ENCODE measurements at places on chromosomes 2 and 18.

DNA sequence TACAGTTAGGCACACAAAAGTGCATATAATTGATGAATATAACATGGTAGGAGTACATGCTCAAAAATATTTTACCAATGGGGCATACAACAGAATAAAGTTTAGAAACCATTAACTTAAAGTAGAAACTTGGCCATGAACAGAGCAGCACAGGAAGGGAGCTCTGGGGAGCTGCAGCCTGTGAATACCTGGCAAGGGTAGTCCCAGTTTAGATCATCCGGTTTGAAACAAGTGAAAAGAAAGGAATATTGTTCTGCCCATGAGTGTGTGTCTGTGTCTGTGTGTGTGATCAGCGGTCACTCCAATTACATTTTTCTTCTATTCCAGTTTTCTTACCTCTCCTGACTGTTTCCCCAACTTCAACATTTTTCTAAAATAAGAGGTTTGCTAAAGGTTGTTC, 233.0 kb downstream of the ALK start:
- no peak for ATAC-seq

- no peak for ATAC-seq
Observed at GRCh38 chr2:233413046-233413445, 58.8 kb downstream of the DGKD start.

DNA sequence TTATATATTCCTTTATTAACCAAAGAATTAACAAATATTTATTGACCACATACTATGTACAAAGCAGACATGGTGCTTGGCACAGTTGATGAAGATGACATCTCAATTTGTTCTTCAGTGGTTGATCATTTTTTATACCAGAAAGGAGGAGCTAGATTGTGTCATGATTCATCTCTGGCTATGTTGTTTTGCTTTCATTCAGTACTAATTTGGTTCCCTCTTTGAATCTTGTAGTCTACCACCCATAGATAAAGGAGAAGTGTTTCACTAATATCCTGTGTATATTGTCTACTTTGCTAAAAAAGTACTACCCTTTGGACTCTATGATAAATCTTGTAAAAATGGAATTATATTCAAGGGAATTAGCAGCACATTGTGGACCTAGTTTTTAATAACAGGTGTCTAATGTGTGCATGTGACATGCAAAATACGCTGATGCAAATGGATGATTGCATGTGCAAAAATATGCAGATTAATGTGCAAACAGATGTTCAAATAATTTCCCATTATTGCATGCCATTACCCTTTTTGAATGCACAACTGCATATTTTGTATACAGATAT, 313.2 kb upstream of the ZEB2 start:
- ATAC-seq = no peak

GRCh38 chr2:128410035-128410757, 91.5 kb upstream of the HS6ST1 start:
- ATAC-seq = no peak

DNA sequence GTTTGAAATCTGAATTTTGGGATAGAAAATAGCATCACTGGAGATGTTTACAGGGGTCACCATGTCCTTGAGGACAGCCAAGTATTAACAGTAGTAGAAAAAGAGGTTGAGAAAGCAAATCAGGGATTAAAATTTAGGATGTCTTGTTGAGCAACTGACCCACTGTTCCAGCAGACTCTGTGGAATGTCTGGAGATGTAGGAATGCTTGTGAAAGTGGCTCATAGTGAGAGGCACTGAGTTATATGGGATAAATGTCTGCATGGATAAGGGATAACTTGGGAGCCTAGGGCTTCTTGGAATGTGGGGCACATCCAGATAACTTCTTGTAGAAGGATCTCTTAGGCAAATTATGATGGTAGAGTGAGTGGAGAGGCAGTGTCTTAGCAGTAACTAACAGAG, 495.0 kb downstream of the TMX3 start:
- no peak for ATAC-seq

GRCh38 chr18:8397034-8397433, 212.2 kb upstream of the RAB12 start:
- no peak for ATAC-seq

- ATAC-seq = peak; percentile 81
Observed at GRCh38 chr18:77108001-77108692, 24.4 kb downstream of the MBP start.

DNA sequence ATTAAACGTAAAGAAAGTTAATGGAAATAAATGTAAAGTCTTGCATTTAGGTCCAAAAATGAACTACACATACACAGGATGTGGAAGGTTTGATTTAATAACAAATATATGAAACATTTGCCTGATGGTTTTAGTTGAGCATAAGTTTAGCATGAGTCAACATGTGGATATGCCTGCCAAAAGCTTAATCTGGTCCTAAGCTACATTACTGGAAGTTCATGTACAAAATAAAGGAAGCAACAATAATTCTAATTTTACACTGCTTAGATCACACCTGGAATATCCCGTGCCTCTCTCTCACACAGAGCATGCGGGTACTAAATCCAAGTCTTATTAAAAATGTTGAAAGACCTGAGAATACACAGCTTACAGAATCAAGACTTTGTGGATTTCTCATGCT, 276.5 kb upstream of the NRP2 start:
- ATAC-seq = no peak

DNA sequence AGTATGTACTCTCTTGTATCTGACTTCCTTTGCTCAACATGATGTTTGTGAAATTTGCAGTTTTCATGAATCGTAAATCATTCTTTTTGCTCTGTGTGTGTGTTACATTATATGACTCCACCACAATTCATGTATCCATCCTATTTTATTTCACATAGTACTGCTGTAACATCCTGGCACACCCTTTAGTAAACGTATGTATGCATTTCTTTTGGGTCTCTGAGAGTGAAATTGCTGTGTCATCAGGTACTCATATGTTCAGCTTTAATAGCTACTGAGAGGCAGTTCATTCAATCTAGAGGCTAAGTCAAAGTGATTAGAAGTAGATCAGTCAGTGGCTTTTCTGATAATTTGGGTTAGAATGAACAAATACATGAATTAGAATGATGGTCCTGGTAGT, 118.8 kb downstream of the ESCO1 start:
- no peak for ATAC-seq

GRCh38 chr2:239763433-239764097, 261.6 kb downstream of the NDUFA10 start:
- no peak for ATAC-seq

DNA sequence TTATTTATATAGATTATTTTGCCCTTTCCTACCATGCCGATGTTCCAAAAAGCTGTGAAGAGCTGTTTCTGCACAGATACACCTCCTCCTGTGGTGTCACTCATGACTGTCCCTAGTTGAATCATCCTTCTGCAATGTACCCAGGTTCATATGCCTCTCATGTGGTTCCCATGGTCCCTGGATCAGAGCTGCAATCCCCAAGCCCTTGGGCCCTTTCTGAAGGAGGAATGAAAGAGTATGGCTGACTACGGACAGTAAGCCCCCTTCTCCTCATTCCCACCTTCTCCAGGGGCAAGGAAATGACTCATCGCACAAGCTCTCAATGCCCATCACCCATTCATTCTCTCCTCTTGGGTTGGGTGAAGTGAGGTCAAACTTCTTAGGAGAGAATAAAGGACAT, 63.9 kb upstream of the ACVR1 start:
- no peak for ATAC-seq

DNA sequence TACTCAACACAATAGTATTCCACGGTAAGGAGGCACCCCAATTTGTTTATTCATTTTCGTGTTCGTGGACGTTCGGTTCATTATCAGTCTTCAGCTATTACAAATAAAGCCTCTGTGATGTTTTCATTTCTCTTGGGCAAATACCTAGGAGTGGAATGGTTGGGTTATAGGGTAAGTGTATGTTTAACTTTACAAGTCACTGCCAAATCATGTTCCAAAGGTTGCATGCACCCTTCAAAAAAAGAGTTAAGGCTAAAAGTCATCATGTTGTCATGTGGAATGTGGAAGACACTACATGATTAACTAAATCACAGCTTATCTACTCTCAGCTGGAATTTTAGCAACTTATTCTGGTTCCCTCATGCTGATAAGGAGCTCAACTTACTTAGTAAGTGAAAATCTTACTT, 15.8 kb downstream of the INO80C start:
- ATAC-seq = no peak

GRCh38 chr2:29578084-29578598, 343.2 kb downstream of the ALK start:
- no peak for ATAC-seq

GRCh38 chr2:102726128-102727087, 35.4 kb upstream of the TMEM182 start:
- no peak for ATAC-seq

DNA sequence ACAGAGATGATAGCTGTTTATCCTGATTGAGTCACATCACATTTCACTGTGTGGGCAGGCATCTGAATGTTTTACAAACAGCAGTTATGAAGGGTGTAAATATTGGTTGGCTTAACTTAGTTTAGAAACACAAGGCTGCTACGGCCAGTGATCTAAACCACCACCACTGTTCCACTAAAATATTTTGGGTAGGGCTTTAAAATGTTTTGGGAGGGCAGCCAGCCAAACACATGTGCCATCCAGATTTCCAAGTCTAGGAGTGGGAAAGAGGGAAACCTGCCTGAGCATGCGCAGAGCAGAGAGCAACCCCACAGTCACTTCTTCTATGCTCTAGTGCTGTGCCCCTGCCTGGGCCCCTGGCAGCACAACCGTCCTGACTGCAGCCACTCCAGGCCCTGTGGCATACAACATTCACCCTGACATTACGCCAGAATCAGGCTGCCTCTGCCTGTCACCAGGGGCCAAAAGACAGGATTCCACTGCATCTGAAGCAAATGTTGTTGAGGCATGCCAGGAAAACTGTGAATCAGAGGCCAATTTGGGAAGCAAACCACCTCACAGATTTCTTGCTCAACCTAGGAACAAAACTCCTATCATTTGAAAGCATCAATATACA, 74.8 kb upstream of the COL5A2 start:
- no peak for ATAC-seq

DNA sequence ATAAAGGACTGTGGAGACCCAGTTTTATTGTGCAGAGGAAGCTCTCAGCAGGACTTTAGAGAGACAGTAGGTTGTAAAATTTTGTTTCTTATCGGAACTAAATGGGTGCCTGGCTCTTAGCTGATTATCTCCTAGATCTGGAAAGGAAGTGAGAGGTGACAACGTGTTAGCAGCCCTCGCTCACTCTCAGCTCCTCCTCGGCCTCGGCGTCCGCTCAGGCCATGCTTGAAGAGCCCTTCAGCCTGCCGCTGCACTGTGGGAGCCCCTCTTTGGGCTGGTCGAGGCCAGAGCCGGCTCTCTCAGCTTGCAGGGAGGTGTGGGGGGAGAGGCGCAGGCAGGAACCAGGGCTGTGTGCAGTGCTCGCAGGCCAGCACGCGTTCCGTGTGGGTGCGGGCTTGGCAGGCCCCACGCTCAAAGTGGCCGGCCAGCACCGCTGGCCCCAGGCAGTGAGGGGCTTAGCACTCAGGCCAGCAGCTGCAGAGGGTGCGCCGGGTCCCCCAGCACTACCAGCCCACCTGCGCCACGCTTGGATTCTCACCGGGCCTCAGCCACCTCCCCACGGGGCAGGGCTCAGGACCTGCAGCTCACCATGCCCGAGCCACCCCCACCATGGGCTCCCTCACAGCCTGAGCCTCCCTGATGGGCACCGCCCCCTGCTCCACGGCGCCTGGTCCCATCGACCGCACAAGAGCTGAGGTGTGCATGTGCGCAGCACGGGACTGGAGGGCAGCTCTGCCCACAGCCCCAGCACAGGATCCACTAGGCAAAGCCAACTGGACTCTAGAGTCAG, 4.6 kb upstream of the MFF start:
- no peak for ATAC-seq

- no peak for ATAC-seq
Observed at GRCh38 chr2:181241797-181242196, 215.4 kb upstream of the ITGA4 start.

DNA sequence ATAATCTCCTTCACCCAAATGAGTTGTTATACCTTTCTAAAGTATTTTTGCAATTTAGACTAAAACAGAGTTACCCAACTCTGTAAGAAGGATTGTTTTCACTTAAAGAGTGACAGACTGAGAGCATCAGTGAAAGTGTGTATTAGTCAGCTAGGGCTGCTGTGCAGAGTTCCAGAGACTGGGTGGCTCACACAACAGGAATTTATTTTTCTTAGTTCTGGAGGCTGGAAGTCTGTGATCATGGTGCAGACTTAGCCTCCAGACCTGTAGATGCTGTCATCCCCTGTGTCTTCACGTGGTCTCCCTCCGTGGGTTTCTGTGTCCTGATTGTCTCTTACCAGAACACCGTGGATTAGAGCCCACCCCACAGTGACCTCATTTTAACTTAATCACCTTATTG, 40.0 kb downstream of the BCL2L11 start:
- no peak for ATAC-seq

DNA sequence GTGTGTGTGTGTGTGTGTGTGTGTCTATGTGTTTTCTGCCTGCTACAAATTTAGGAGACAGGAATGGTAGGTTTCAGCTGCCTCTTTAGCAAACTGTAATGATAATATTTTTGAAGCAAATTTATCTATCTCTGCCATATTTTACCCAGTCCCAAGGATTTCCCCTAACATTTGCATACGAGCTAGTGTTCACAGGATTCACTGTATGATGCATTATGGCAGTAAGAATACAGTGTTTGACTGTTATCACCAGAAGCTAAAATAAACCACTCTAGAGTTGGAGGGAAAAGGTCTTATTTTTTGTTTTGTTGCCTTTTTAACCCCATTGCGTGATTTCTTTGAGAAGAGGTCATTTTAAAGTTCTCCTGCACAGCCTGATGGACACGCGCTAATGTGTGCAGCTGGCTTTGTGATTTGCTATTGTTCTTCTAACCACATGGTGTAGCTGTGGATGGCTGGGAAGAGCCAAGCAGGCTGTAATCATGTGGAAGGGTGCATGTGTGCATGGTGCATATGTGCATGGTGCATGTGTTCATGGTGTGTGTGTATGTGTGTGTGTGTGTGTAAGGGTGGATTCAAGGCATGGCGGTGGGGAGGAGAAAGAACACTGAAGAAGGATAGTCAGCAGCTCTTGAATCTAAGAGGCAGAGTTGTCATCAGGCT, 62.4 kb downstream of the PLB1 start:
- no peak for ATAC-seq

- ATAC-seq = no peak
Observed at GRCh38 chr2:196448407-196449079, 191.0 kb upstream of the CCDC150 start.

GRCh38 chr18:3448838-3449511, 997 bp upstream of the TGIF1 start:
- ATAC-seq = peak; percentile 49

- no peak for ATAC-seq
Observed at GRCh38 chr18:46866523-46866922, 50.8 kb downstream of the PIAS2 start.

All from activated CD4-positive, CD25-positive, alpha-beta regulatory T cell treated with anti-CD3 and anti-CD28 coated beads, Interleukin-2, amount 50 U/mL, for 24 hours (primary cell).